ENCODE measurements at places on chromosomes 7 and 10.
A peak's percentile ranks its signal among the peaks of the same experiment; 100 is the strongest.

GRCh38 chr10:72310241-72310633 lies 36.5 kb downstream of the DDIT4 start:
- DNase-seq: peak; percentile 64

DNA sequence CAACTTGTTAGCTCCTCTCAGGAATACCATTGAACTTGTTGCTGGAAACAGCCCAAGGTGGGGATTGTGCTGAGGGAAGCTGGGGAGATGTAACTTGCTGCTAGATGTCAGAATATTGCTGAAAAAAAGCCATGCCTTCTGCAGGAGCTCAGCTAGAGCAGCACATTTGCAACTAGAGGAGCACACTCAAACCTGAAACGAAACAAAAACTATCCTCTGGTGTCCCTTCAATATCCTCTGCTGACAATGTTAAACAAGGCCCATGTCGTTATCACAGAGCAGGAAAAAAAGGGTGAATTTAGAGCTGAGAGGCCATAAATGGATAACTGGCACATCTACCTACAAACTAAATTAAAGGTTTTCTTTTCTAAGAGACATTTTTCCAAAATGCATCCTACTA lies 53.7 kb upstream of the MACC1 start:
- DNase-seq: no peak

DNA sequence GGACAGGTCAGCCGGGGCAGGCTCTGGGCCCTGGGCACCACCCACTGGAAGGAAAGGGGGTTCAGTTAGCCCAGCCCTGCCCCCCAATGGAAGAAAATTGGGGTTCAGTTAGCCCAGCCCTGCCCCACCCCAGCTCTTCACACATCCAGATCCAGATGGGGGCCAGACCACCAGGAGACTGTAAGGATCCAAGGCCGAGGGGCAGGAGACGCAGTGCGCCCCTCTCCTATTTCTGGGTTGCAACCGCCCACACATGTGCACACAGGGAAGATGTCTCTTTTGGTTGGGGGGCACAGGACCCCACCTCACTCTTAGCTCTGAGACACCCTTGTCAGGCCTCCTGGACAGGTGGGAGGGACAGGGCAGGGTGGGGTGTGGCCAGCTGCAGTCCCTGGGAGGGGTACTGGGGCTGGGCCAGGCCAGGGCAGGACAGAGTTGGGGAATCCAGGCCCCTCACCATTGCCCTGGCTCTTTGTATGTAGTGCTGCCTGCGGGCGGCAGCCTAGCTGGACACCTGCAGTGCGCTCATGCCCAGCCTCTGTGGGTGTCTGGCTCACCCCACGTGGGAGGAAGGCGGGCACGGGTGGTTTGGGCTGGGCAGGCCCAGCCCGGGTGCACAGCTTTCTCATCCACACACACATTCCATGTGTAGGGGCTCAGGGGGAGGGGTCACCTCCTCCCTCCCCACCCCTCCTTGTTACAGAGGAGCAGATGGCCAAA lies 141.2 kb downstream of the LHPP start:
- no peak for DNase-seq

DNA sequence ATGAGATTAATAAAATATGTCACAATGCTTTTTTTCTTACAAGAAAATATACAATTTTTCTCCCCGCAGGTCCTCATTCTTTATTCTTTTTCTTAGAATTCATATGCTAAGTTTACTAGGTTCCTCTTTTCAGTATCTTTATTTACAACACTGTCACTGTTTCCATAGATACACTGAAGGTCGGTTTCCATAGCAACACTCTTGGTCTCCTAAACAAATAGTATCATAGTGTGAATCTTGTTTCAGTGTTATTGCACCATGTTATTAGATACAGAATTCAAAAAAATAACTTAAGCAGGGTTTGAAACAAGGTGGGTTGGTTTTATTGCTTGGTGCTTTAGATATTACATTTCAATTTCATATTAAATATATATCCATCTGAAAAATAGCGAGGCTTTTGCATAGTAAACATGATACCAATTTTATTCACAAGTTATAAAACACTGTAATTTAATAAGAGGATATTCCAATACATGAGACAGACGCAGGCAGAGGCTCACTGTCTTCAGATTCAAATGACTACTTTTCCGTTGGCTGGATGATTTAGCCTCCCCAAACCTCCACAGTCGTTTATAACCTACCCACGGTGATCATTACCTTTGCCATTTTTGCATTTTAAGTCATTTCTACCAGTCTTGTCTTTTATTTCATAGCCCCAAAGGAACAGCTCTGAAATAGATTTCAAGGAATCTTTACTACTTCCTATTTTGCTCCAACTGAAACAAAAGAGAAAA lies 88.9 kb upstream of the KLF6 start:
- peak; percentile 84 for DNase-seq

DNA sequence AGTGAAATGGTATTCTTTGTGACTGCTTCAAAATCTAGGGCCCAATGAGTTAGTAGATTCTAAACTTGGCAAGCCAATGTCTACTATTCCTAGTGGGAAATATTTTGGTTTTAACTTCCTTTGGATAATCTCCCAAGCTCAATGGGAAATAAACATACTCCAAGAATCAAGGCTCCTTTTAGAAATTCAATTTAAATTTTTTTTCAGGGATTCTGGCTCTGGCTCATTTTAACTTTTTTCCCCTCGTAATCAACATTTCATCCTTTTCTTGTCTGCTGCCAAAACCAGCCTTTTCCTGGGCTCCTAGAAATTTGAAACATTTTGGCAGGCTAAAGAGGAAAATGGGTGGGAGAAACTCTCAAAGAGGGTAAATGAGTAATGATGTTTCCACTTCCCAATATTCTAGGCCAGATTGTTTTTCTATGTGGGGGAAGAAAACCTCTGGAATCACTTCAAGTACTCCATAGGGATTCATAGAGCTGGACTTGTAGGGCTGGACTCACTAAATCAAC lies 85.6 kb upstream of the AGR3 start:
- DNase-seq: peak; percentile 94

- DNase-seq: no peak
Measured at GRCh38 chr7:45188736-45189135, 31.1 kb downstream of the RAMP3 start.

GRCh38 chr10:27258492-27258837 lies 17.9 kb upstream of the ACBD5 start:
- no peak for DNase-seq

GRCh38 chr10:44368637-44369036 lies 16.3 kb downstream of the CXCL12 start:
- DNase-seq: no peak

DNA sequence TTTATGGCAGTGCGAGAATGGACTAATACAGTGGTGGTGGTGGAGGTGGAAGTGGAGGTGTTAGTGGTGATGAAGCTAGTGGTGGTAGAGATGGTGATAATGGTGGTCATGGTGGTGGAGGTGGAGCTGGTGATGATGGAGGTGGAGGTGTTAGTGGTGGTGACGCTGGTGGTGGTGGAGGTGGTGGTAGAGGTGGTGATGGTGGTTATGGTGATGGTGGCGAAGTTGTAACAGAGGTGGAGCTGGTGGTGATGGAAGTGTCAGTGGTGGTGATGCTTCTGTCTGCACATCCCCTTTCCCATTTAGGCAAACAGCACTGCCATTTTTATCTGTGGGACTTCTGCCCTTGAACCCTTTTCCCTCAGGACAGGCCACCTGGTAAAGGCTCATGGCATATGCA lies 7.4 kb upstream of the PTPRN2 start:
- no peak for DNase-seq

DNA sequence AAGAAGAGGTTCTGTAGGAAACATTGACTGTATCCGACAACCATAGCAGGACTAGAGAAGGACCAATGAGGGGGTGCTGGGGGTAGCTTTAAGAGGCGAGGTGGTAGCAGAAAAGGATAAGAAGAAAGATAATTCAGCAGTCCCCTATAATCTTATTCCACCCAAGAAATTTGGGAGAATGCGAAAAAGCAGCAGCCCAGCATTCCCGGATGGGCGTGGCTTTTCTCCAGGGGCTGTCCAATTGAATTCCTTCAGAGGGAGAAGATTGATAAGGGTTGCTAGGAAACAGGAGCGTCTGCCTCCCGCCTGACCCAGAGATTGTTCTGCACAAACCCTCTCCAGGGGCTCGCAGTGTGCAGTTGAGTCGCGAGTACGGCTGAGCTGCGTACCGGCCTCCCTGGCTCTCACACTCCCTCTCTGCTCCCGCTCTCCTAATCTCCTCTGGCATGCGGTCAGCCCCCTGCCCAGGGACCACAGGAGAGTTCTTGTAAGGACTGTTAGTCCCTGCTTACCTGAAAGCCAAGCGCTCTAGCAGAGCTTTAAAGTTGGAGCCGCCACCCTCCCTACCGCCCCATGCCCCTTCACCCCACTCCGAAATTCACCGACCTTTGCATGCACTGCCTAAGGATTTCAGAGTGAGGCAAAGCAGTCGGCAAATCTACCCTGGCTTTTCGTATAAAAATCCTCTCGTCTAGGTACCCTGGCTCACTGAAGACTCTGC lies at the start of gene GRM3:
Gene GRM3 (plus strand): TSS at position 349 of the 721 bp plus-strand sequence. CDS start 121,237 bp downstream, outside the sequence.
- no peak for DNase-seq

GRCh38 chr7:155402941-155403340 lies 55.0 kb upstream of the EN2 start:
- DNase-seq: no peak

- no peak for DNase-seq
Measured at GRCh38 chr7:128267595-128267924, 26.5 kb downstream of the LEP start.

- DNase-seq: no peak
Measured at GRCh38 chr7:87767827-87768226, 108.3 kb downstream of the SLC25A40 start.

GRCh38 chr7:1086588-1087464 lies 1.1 kb upstream of the GPER1 start:
- DNase-seq: peak; percentile 57

Measured in LHCN-M2 (cell line).